DMS53 (cell line): ENCODE measurements at places on chromosomes 13 and 19.

DNA sequence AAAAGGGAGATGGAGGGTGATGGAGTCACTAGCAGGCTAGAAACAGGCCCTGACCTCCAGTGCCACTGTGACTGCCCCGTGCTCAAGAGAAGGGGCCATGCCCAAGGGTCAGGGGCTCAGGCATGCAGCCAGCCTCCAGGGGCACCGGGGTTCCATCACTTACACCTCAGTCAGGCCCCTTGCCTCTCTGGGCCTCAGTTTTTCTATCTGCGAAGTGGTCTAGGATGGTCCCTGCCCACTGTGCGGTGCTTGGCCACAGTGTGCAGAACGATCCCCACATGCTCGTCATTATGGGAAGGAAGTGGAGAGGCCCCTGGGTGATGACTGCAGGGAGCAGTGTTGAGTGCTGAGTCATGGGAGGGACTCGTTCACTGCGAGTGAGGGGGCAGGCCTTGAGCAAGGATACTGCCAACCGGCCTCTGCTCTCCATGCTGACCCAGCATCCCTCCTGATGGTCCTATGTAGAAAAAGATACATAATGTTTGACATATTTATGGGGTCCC, 23.1 kb downstream of the TMED1 start:
- peak; percentile 40 for DNase-seq

- DNase-seq = peak; percentile 35
Measured at GRCh38 chr13:76043874-76044273, 407.7 kb downstream of the LMO7 start.

- DNase-seq = no peak
Measured at GRCh38 chr13:30991184-30991583, 58.7 kb downstream of the TEX26 start.

GRCh38 chr13:60562096-60562780, 165.2 kb downstream of the TDRD3 start:
- DNase-seq = no peak

GRCh38 chr19:14510311-14511228, 7.6 kb downstream of the DNAJB1 start:
- no peak for DNase-seq

GRCh38 chr13:97257800-97258799, 36.0 kb downstream of the MBNL2 start:
- peak; percentile 51 for DNase-seq

DNA sequence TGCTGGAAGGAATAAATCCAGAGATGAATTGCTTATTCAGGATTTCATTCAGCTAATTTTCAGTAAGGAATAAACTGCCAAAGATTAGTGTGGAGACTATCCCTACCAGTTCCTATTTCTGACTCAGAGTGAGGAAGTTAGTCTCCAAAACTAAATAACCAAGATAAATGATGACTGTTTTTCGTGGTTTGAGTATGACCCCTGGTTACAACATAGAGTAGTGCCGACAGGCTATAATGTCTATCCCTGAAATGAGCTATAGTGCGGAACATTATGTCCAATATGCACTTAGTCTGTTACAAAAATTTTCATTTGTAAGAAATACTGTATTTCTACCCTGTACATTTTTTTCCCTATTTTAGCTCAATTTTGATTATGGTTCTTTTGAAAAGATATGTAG, 51.4 kb downstream of the NBEA start:
- DNase-seq = no peak

- no peak for DNase-seq
Measured at GRCh38 chr13:27794921-27795717, 2.8 kb downstream of the GSX1 start.

- DNase-seq = no peak
Measured at GRCh38 chr19:5832061-5832460, 7.4 kb downstream of the FUT6 start.

DNA sequence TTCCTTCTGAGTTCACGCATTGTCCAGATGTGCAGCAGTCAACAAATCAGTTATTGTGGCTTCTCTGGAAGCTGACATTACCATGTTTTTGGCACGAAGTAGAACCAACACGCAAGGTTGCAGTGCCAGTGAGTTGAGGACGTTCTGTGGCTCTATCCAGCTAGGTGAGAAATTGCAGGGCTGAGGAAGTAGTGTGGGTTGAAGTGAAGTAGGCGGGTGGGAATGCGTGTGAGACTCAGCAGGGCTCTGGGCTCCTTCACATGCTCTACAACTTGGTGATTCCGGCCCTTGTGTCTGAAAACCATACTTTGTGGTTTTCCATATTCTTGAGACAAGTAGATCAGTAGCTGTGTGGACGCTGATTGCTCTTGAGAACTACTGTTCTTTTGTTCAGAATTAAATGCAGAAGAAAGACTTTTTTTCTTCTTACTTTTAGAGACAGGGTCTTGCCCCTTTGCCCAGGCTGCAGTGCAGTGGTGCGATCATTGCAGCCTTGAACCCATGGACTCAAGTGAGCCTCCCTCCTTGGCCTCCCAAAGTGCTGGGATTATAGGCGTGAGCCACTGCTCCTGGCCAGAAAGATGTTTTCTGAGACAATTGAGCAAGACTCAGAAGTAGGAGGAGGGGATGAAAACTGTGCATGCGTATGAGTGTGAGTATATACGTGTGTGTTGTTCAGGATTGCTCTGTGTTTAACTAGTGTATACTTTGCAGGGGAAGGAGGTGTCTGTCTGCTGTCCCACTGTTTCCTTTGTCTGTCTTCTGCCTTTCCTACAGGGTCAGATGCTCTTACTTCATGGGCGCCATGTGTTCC, 46.2 kb downstream of the GATAD2A start:
- DNase-seq = no peak

DNA sequence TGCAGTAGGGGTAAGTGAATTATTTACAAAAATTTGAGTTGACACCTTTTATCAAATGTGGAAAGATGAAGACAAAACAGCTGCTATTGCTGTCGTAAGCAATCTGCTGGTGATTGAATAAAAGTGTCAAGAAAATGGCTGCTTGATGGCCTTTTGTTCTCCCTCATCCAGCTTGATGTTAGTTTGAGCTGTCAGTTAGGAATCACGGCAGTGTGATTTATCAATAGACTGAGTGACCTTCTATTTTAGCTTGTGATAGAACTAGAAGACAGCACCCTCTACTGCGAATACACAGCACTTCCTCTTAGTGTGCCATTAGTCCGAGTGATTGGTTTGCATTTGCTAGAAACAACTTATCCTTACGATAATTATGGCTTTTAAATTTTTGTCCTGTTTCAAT, 76.3 kb downstream of the MZT1 start:
- DNase-seq = peak; percentile 14

- no peak for DNase-seq
Measured at GRCh38 chr13:74062933-74063332, 71.3 kb downstream of the KLF12 start.

GRCh38 chr13:25905611-25906010, 146.2 kb downstream of the SHISA2 start:
- no peak for DNase-seq

DNA sequence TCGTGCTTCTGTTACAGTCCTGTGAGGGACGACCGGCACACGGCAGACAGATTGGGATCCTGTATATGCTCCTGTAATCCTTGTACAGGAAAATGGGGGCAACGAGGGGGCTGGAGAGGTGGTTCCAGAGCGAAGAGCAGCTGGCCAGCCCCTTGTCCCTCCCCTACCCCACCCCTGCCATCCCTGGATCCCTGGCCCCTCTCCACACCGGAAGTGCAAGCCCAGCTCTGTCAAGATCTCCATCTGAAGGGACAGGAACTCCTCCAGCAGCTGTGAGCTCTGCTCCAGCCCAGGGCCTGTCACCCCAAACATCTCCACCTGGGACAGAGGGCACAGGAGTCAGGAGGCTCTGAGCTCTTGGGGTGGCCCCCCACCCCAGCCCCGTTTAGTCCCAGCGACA, 5.5 kb upstream of the CCER2 start:
- DNase-seq = no peak

DNA sequence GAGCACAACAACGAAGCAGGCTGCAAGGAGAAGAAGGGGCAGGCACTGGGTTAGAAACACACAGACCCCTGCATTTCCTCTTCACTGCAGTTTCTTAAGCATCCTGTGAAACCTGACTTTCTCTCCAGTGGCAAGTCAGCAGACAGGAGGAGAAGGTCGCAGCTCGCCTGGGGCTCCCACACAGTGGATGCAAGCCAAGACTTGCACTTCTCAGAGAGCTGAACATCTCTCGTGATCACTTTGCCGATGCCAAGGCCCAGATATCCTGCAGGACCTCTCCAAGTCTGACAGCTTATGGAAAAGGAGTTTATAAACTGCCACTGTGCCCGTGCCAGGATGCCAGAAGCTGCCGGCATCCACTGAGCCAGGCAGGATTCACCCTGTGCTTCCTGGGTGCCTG, 18.4 kb downstream of the TMEM272 start:
- DNase-seq = no peak

- peak; percentile 39 for DNase-seq
Measured at GRCh38 chr19:13795595-13796300, 505 bp downstream of the ZSWIM4 start.

DNA sequence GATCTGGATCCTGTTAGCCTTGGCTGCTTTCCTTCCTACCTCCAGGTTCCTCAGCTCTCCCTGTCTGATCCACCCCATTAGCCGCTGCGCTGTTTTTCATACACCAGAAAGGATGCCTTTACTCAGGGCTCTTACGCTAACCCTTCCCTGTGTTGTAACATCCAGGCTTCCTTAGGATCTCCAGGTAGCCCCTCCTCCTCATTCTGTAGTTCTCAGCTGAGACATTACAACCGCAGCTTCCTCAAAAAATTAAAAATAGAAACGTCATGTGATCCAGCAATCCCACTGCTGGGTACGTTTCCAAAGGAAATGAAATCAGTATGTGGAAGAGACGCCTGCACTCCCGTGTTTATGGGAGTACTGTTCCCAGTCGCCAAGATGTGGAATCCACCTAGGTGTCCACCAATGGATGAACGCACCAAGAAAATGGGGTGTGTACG, 18.4 kb upstream of the MYADM start:
- DNase-seq = no peak

- DNase-seq = peak; percentile 32
Measured at GRCh38 chr13:49733181-49733951, 42.1 kb upstream of the EBPL start.

- DNase-seq = no peak
Measured at GRCh38 chr19:2775556-2776430, 7.3 kb downstream of the SGTA start.

GRCh38 chr13:35722458-35723052, 246.1 kb upstream of the MAB21L1 start:
- no peak for DNase-seq

GRCh38 chr13:104586051-104586746, 1520.0 kb upstream of the SLC10A2 start:
- no peak for DNase-seq

GRCh38 chr13:29379865-29380264, 215.6 kb downstream of the SLC7A1 start:
- DNase-seq = no peak

GRCh38 chr19:55488986-55489710, 912 bp downstream of the SSC5D start:
- DNase-seq = no peak

DNA sequence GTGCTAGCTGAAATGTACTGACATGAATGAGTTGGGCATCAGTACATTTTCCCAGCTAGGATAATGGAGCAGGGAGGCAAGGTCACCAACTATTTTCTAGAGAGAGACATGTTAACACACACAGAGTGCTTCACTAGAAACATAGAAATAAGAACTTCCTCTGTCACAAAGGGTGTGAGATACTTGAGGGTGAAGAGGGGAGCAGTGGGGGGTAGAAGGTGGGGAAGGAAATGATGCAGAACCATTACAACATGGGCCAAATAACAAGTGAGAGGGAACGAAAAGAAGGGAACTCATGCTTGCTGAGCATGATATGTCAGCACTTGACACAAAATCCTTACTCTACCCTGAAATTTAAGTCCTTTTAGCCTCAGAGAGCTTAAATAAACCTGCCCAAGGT, 87.8 kb upstream of the RFC3 start:
- DNase-seq = no peak

DNA sequence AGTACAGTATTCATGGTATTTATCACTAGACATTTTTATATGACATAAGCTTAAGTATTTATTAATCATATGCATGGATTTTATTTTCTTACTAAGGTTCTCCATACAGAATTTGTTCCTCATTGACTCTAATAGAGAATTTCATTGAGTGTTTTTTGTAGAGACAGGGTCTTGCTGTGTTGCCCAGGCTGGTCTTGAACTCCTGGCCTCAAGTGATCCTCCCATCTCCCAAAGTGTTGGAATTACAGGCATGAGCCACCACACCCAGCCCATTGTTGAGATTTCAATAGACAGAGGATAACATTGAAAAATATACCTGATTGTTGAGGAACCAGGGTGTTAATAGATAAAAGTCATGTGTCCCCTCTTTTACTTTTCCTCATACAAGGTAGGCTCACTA, 26.1 kb downstream of the IPO5 start:
- no peak for DNase-seq

GRCh38 chr19:7149956-7150705, 80.6 kb downstream of the ZNF557 start:
- no peak for DNase-seq

GRCh38 chr13:71021825-71022422, 845.1 kb downstream of the DACH1 start:
- DNase-seq = no peak

DNA sequence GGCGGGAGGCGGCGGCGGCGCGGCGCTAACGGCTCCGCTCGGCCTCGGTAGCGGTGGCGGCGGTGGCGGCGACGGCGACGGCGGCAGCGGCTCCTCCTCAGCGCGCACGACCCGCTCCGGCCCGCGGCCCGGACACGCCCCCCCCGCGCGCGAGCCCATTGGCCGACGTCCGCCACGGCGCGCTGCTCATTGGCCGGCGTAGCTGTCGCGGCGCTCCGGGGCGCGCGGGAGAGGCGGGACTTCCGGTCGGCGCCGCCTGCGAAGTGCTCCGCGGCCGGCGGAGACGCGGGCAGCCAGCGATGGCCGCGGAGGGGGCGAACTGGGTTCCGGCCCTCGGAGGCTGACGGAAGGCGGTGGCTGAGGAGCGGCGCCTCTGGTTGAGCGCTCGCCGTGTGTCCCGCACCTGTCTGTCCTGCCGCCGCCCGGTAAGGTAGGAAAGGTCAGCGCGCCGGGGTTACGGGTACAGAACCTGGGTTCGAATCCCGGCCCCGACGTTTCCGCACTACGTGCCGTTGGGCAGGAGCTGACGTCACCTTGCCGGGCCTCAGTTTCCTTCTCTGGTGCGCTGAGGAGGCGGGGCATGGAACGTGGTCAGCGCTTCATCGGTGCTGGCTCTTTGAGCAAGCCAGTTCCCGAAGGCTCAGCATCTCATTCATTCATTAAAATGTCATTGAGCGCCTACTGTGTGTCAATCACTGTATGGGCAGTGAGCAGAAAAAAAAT, at the start of gene ELAVL1:
TSS of gene ELAVL1 (minus strand) at position 108 of the 723 bp plus-strand sequence. CDS start 13,826 bp downstream, outside the sequence.
- peak; percentile 95 for DNase-seq

- no peak for DNase-seq
Measured at GRCh38 chr13:97327086-97327485, 105.0 kb downstream of the MBNL2 start.

- peak; percentile 33 for DNase-seq
Measured at GRCh38 chr13:80742033-80742432, 401.1 kb upstream of the SPRY2 start.

GRCh38 chr13:29195456-29195855, 375.3 kb downstream of the MTUS2 start:
- DNase-seq = no peak

- DNase-seq = no peak
Measured at GRCh38 chr19:55244004-55244680, 14.7 kb downstream of the PPP6R1 start.

- peak; percentile 69 for DNase-seq
Measured at GRCh38 chr19:33302974-33303790, 848 bp upstream of the CEBPA start.
